Activated naive CD4-positive, alpha-beta T cell treated with anti-CD3 and anti-CD28 coated beads, Interleukin-2, amount 10 ng/mL, durations not matched to agents 7 days and 5 days (primary cell): ENCODE measurements at places on chromosomes 7 and 10.

DNA sequence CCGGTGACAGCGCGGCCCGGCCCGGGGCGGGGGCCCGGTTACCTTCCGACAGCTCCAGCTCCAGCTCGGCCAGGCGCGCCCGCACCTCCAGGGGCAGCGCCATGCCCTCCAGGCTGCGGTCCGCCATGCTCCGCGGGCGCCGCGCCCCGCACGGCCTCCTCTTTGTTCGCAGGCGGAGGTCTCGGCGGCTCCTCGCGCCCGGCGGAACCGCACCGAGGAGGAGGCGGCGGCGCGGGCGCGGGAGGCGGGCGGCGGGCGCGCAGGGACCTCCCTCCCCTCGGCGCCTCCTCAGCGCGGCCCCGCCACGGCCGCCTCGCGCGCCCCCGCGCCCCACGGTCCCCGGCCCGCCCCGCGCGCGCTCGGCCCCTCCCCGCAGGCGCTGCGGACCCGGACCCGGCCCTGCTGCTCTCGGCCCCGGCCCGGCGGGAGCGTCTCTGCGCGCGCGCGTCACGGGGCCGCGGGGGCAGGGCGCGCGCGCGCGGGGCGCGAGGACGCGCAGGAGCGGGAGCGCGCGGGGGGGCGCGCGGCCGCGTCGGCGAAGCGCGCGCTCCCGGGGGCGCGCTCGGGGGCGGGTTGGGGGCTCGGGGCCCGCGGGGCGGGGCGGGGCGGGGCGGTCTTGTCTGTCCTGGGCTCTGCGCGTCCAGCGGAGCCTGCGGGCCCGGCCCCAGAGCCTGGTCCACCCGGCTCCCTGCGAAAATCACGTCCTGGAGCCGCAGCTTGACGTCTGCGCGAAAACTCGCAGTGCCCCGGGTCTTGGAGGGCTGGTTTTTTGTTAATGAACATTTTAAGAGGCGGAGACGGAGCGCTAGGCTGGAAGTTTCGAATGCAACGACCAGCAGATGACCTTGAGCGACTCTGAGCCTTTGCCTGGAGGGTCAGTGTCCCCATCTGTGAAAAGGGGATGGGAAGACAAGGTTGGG is at the start of gene DIP2C:
DIP2C (minus strand) TSS at position 217 of the 920 bp plus-strand sequence; CDS start at position 127, 90 bp downstream.
- no peak for DNase-seq

GRCh38 chr10:72067463-72068125 is 20.8 kb downstream of the SPOCK2 start:
- DNase-seq: no peak

DNA sequence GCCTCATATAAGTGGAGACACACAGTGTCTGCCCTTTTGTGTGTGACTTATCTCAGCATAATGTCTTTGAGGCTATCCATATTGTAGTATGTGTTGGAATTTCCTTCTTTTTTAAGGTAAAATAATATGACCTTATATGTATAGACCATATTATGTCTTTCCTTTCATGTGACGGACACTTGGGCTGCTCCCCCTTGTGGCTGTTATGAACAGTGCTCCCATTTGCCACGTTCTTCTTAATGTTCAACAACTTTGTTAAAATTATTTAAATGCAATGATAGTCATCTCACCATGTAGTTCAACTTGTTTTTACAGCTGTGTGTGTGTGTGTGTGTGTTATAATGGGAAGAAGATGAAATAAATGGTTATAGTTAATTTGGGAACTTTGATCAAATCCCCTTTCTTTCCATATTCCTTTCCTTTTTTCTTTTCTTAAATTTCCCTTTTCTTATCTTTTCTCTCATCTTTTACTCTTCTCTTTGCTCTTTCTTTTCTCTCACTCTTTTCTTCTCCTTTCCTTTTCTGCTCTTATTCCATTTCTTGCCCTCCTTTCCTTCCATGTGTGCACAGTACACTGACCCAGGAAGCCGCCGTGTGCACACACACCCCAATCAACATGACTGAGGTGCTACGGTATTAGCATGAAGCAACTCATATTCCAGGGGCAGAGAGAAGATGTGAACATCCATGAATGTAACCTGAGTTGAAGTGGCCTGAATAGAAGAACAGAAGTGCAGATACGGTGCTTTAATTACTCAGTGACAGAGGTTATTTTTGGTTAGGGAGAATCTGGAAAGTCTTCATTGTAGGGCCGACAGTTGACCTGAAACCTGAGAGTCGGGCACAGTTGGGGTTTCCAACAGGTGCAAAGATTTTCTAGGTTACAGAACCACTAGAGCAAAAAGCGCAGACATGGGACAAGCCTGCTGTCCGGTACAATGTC is 596.6 kb downstream of the SDK1 start:
- peak; percentile 64 for DNase-seq

GRCh38 chr7:158414486-158414961 is 173.1 kb downstream of the PTPRN2 start:
- DNase-seq: no peak

DNA sequence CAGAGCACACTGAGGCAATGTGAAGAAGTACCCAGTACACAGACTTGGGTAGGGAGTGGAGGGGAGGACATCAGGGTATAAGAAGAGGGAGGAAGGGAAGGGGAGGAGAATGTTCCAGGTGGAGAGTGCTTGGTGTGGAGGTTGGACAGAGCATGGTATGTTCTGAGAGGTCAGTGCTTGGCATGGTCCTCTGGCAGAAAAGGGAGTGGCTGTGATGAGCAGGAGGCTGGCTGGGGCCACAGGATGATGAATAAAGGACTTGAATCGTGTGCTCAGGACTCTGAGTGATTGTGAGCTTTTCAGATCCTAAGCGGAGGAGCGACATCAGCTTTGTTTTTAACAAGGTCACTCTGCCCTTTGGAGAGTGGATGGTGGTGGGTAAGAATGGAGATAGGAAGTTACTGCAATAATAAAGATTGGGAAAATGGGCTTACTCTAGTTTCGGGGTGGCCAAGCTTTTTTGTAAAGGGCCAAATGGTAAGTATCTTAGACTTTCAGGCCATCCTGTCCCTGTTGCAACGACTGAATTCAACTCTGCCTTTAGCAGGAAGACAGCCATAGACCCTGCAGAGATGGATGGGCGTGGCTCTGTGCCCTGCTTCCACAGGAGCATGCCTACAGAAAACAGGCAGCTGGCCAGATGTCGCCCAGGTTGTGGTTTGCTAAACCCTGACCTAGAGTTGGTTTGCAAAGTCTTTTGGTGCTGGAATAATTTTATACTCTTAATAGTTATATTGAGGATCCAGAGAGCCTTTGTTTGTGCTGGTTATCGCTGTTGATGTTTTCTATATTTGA is 8.4 kb downstream of the PPP2R2D start:
- DNase-seq: no peak

GRCh38 chr7:130899638-130900401 is 165.8 kb upstream of the KLF14 start:
- DNase-seq: no peak

GRCh38 chr10:124601431-124602120 is 140.0 kb downstream of the LHPP start:
- no peak for DNase-seq

GRCh38 chr7:88042157-88042556 is 108.1 kb downstream of the ADAM22 start:
- DNase-seq: no peak

- no peak for DNase-seq
Observed at GRCh38 chr7:131072505-131073091, 255.1 kb upstream of the MKLN1 start.

GRCh38 chr10:78545756-78546155 is 512.1 kb downstream of the RPS24 start:
- no peak for DNase-seq

DNA sequence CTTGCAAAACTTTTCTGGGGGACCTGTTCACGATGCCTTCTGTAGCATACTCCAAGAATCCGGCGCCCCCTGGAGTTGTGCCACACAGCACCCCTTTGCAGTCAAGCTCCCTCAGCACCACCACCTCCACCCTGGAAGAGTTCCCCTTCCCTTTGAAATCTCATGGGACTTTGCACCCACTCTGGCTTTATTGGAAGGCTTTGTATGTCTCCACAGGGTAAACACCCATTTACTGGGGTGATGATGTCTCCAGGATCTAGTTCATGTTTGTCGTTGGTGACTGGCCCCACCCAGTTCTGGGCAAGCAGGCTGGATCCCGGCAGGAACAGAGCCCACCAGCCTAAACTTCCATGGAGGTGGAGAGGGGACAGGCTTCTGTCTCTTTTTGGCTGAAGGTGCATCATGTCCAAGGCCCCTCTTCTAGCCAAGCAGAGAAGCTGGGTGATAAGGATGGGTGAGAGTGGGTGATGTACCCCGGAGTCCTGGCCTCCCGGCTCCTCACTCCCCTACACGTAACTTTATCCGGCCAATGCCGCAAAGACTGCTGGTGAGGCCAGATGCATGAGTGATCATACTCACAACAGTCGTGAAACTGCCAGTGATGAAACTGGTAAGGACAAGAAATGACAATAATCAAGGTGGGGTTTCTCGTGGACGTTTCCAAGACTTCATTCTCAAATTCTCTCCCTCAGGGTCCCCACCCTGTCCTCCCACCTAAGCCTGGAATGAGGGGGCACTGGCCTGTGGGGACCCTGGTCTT is 695 bp upstream of the CLDN4 start:
- no peak for DNase-seq

DNA sequence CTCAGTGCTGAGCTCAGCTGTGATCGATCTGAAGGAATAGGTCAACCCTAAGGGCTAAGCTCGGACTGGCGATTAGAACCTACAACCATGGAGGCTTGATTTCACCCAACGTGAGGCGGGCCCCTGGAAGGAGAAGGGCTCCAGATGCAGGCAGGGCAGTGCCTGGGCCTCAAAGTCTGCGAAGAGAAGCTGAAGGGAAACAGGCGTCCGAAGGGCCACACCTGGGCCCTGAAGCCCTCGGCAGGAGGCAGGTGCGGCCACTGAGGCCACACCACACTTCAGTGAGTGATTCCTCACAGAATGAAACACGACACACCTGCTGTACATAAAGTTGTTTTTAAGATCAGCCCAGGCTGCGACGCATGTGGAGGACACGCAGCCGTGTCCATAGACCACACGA is 198.7 kb downstream of the PTPRN2 start:
- no peak for DNase-seq

DNA sequence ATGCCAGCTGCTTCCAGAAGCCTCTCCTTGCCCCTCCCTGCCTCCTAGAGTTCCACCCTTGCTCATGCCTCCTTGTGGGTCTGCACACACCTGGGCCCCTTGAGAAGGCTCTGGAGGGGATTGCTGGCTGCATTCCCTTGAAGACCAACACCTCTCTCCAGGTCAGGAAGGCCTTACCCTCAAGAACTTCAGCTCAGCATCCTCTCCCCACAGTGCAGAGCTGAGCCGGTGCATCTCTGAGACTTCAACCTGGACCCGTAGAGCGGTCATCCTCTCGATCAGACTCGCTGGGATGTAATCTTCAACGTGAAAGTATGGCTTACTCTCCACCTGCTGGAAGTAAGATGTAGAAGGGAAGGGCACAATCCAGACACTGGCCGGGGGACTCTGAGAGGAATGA is 62.7 kb downstream of the FRMPD2 start:
- DNase-seq: no peak

DNA sequence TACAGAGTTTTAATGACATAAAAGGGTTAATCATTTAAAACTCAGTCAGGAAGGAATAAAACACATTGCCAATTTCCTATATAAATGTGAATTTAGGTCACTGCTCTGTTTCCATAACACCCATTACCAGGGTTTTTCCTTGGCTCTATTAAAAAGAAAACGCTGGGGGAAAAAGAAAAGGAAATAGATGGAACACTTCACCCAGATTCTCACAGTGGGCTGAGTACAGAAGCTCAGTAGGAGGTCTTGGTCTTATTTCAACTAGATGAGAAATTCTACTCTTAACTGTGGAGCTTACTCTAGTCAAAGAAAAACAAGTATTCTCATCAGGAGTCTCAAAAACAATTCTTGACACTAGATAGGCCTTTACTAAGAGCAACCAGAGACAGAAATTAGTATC is 36.5 kb downstream of the GLUD1 start:
- no peak for DNase-seq

DNA sequence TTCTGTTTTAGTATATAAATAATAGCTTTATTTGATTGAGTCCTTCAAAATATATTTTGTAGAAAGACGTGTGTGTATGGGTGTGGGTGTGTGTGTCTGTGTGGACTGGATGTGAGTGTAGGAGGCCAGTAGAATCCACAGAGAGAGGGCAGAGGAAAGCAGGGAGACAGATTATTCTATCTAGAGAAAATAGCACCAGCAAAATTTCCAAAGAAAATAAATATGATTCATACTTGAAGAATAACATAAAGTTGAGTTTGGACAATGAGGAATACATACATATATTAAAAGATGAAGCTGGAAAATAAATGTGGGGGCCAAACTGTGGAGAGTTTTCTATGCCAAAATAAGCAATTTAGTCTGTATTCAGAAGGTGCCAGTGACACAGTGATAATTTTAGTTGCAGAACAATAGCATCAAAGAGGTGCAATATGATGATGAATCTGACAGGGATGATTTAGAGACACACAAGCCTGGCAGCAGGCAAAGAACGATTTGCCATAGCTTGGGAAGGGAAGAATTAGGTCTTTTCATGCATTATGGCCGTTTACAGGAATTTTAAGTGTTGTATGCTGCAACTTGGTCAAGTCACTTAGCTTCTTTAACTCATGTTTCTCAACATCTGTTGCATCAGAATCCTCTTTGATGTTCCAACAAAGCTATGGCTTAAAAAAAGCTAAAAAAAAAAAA is 121.3 kb downstream of the SEMA3A start:
- DNase-seq: no peak

- DNase-seq: no peak
Observed at GRCh38 chr10:23053036-23053435, 42.3 kb upstream of the MSRB2 start.

- DNase-seq: no peak
Observed at GRCh38 chr10:127485153-127485857, 63.8 kb upstream of the NPS start.

DNA sequence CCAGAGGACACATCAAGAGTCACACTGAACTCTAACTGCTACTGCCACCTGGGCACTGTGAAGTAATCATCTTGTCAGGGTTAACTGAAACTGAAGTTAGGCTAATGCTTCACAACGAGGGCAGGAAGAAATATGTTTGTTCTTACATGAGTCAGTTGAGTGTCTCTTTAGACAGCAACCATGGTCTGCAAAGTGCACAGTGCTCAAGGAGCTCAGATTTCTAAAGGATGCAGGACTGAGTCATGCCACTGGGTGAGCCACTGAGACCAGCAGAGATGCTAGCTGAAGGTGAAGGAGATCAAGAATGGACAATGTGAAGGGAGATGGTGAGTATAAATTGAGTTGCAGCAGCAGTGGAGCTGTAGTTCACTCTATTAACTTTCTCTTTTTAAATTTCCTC is 76.0 kb upstream of the CTTNBP2 start:
- DNase-seq: no peak

- DNase-seq: no peak
Observed at GRCh38 chr10:58857251-58857805, 319.1 kb upstream of the PHYHIPL start.
